ENCODE measurements at places on chromosomes 12 and 14.

GRCh38 chr14:24885410-24885913, 164.5 kb downstream of the STXBP6 start:
- DNase-seq, result no peak

DNA sequence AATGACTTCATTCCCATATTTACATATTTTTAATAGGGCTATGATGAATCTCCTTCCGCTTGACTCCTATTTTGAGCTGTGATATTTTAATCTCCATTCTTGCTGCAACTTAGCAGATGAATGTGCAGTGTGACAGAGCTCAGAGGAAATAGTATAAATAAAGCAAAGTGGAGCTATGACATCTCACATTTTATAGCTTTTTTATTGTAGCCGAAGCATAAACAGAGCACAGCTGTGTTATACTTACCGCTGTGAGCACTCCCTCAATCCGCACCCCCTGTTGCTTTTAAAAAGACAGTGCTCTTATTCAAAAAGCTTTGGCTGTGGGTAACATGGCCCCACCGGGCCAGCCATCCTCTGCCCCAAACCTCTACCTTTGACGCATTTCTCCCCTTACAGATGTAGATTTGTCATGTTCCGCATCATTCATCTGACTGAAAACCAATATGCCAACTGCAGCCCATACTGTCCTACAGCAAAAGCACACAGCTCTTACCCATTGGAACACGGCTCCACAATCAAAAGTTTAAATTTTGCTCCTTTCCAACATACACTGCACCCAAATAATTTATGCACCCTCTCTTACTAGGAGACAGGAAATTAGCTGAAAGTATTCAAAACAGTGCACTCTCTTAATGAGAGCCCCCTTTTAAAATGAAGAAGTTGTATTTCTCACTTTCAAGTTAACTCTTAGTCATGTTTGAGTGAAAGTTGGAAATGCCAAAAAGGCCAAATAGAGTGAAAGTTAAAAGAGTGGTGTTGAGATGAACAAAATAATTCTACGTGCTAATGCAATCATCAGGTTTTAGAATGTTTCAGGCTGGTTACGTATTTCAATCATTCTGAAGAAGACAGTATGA, 429.3 kb upstream of the SOX5 start:
- no peak for DNase-seq

GRCh38 chr14:92121207-92121669, 268 bp downstream of the NDUFB1 start:
- no peak for DNase-seq

- no peak for DNase-seq
Measured at GRCh38 chr12:115017346-115017745, 333.4 kb upstream of the TBX3 start.

DNA sequence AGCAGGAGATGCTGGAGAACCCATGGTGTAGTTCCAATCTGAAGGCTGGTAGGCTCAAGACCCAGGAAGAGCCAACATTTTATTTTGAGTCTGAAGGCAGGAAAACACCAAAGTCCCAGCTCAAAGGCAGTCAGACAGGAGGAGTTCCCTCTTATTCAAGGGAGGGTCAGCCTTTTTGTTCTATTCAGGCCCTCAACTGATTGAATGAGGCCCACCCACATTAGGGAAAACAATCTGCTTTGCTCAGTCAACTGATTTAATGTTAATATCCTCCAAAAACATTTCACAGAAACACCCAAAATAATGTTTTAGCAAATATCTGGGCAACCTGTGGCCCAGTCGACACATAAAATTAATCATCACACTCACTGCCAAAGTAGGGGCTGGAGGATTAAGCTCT, 130.8 kb downstream of the LMNTD1 start:
- DNase-seq, result no peak

DNA sequence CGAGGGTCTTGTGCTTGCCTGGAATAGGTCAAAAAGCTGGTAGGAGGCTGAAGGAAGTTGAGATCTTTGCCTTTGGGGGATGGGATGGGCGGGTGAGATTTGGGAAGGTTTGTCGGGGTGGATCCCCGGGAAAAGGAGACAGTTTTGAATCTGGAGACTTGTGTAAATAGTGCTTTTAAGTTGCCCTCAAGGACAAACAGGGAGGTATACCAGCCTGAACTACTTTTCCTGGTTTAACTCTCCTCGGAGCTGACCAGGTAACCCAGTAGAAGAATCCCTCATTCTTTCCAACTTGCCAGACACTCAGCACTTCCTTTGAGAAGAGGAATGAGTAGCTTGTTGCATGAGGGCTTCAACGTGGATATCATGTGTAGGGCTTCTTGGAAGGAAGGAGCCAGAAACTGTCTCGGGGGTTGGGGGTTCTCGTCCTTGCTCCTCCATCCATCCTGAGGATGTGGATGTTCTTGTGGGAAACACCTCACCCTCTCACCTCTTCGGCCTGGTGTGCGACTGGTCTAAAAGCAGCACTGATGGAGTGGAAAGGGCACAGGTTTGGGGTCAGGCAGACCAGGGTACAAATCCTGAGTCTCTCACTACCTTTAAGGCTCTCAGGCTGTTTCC, 1.9 kb downstream of the TEAD4 start:
- DNase-seq, result no peak

DNA sequence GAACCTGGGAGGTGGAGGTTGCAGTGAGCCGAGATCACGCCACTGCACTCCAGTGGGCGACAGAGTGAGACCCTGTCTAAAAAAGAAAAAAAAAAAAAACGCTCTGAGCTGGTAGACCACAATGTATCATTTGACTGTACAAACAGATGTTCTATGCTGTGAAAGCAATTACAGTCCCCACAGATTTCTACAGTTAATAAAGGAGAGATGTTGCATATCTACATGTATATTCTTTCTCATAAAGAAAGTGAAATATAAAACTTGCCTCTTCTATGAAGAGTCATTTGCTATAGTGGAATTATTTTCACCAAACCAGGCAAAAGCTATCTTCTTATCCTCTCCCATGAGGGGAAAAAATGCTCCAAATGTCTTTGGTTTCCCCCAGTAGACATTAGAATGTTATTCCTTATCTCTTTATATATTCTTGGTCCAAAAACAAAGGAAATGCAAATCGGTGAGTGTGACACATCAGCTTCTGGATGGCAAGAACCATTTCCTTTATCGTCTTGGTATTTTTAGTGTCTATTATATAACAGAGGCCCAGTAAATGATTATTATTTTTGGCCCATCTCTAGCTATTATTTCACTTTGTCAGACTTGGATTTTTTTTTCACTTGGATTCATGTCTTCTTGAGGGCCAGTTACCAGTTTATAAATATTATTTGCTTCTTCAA, 230.4 kb downstream of the SSPN start:
- no peak for DNase-seq

- no peak for DNase-seq
Measured at GRCh38 chr12:93894391-93895088, 217.4 kb downstream of the CRADD start.

GRCh38 chr12:29739279-29739991, 44.3 kb downstream of the TMTC1 start:
- DNase-seq, result no peak

GRCh38 chr14:92352158-92352985, 29.4 kb downstream of the SLC24A4 start:
- DNase-seq, result peak; percentile 18

DNA sequence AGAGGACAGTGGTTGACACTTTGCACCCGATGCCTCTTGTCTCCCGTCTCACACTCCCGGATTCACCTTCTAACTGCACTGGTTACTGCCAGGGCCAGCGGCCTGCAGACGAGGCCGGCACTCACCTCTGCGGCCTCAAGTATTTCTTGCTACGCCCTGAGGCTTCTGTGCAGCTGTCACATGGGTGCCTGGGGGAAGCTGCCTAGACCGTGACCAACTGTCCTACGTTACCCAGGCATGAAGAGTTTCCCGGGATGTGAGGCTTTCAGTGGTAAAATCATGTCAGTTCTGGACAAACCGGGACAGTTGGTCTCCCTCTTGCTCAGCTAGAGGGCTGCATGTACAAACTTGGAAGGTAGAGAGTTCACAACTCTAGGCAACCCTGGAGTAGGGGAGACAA, 274.5 kb downstream of the GLT1D1 start:
- DNase-seq, result no peak

- DNase-seq, result no peak
Measured at GRCh38 chr14:106455026-106455425, 928.6 kb downstream of the TMEM121 start.

DNA sequence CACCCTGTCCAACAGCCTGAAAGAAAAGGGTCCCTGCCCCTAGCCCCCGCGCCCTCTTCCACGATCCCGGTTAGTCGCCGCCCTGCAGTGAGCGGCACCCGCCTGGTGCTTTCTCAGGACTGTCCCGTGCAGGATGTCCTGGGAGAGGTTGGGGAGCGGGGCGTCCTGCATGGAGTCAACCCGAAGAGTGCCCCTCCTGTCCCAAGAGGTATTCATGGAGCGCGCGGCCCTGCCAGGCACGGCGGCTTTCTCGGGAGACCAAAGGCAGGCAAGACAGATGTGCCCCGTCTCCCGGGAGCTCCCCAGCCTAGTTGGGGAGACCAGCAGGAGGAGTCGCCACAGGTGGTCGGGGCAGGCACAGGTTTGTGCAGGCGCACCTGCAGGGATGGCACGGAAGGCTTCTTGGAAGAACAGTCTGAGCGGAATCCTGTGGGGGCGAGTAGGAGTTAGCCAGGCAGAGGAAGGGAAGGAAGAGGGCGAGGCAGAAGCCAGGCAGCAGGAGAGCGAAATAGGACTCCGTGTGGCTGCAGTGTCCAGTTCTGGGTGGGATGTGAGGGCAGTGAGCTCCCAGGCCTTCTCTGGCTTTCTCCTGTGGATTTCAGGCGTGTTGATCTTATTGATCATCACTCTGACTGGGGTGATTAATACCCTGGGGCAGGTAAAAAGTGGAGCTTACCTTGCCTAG, 723 bp downstream of the SIVA1 start:
- DNase-seq, result no peak

DNA sequence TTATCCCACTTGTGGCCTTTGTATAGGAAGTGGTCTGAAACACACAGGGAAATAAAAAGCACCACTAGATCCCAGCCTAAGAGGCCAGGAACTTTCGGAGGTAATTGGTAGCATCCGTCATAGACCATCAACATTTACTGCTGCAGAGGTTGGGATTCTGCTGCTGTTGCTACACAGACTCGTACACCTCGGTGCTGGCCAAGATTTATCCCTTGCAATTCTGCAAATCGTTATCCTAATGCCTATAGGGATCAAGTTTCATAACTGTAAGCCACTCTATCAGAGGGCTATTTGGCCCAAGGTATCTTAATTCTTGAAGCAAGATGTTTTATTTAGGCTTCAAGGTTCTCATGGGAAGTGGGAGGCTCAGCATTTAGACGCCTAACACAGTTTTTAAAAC, 913.6 kb downstream of the GALC start:
- DNase-seq, result no peak

DNA sequence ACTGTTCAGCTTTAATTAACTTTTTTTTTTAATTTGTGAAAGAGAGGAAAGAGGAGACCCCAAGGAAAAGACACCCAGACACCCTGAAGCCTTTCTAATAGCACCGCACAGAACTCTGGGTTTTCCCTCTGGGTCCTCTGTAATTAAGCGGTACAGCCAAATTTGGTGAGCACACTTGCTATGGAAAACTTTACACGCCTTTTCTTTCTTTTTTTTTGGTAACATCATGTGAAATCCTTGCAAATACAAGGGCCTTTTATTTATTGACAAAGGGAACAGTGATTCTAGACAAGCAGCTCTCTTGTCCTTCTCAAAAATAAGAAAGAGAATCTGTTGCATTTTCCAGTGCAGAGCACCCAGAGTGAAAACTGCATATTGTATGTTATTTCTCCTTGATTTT, 44.4 kb upstream of the CPM start:
- DNase-seq, result no peak

DNA sequence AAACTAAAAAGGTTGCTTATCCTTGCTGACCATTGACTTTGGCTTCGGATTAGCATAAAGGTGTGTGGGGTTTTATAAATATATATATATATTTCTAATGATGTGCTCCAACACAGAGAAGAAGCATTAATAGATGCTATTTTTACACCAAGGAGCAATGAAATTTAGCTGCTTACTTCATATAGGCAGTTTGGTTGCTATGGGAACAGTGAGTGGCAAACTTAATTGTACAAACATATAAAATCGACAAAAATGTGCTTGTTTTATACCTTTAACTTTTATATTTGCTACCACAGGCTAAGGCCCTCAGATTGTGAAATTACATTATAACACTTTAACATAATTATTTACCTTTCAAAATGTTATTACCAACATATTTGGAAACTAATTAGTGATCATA, 303.4 kb downstream of the SEC23A start:
- DNase-seq, result no peak

DNA sequence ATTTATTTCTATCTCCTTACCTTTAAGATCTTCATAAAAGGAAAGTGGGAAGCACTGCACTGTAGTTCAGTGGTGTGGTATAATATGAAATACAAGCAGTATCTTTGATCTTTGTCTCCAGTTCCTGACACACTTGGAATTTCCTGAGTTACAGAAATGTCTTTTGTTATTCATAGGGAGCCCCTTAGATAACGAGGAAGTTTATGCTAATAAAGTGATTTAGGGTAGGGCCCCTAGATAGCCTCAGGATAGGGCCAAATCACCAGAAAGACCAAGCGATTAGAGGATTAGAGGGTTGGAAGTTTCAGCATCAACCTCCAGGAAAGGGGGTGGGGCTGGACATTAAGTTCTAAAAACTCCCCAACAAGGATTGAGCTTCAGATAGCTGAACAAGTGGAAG, 29.9 kb upstream of the DDHD1 start:
- DNase-seq, result no peak

GRCh38 chr12:96036765-96037455, 1.5 kb upstream of the LTA4H start:
- no peak for DNase-seq

GRCh38 chr12:130880411-130880885, 8.6 kb downstream of the RAN start:
- no peak for DNase-seq

DNA sequence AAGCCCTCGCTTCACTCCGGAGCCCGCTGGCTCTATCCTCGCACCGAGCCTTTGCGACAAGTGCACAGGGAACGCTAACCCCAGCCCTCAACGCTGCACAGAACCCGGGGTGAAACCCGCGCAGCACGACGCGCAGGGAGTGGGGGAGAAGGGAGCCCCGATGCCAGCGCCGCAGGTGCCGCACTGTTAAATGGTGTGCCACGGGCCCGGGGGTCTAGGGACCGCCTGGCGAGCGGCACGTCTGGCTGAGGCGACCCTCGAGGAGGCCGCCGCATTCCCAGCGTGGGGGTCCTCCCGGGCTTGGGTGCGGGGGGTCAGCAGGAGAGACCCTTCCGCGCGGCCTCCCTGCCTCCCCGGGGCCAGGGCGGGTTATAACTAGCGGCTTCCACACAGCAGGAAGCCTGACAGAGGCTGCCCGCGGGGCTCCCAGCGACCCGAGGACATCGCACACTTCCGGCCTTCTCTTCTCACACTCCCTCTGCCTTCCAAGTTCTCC, 23.8 kb upstream of the LRTM2 start:
- peak; percentile 59 for DNase-seq
